ENCODE measurements at places on chromosomes 2 and 18.

GRCh38 chr2:241949736-241950412 lies 80.3 kb downstream of the RTP5 start:
- DNase-seq, result no peak

DNA sequence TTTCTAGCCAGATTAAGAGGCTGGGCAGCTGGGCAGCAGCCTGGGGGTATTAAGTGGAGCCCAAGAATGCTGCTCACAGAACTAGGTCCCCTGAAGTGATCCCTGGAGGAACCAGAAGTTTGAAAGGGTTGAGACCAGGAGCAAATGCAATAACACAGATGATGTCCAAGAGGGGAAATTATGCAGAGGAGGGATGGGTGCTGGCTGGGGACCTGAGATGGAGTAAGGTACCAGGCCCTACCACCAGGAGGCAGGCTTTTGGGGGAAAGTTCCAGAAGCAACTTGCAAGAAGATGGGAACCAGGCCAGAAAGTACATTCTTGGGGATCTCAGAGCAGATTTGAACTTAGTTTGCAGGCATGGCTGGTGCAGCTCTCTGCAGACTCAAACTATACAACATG lies 175.1 kb downstream of the NCK2 start:
- DNase-seq, result no peak

DNA sequence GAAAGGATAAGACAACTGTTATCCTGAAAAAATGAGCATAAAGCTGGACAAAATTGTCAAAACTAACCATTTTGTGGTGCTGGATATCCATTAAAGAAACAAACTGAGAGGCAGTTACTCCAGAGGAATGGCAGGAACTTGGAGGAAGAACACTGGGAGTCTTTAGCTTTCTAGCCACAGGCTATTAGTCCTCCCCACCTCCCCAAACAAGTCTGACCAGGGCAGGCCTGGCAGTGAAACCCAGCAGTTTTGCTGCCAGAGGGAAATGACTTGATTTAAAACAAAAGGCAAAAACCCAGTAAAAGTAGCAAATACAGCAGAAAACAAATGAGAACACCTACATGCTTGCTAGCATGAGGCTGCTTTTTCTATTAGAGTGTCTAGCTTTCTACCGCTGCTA lies 34.9 kb downstream of the OSBPL1A start:
- no peak for DNase-seq

GRCh38 chr18:1304392-1304992 lies 399.8 kb downstream of the ADCYAP1 start:
- DNase-seq, result no peak

DNA sequence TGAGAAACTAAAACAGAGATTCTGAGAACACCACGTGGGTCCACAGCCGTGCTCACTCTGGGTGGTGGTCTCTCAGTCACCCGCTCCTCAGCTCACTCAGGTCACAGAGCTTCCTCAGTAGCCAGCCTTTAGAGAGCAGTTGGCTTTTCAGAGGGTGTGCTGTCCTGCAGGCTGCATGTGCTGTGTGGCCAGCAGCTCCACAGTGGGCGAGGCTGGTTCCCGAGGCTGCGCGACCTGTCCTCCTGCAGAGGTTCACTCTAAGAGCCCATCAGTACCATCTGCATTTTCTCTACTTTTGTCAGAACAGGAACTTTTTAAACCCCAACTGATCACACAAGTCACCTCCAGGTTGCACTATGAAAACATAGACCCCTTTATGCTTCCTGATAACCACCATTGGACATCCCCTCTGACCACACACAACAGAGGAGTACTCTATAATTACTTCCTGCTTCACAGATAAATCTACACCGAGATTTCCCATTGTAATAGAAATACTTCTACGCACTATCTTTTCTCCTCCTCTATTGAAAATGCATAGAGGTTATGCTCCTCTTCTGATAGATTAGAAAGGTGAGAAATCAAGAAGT lies 93.1 kb downstream of the GYPC start:
- no peak for DNase-seq

- no peak for DNase-seq
Measured at GRCh38 chr2:149218497-149218896, 111.9 kb upstream of the LYPD6 start.

DNA sequence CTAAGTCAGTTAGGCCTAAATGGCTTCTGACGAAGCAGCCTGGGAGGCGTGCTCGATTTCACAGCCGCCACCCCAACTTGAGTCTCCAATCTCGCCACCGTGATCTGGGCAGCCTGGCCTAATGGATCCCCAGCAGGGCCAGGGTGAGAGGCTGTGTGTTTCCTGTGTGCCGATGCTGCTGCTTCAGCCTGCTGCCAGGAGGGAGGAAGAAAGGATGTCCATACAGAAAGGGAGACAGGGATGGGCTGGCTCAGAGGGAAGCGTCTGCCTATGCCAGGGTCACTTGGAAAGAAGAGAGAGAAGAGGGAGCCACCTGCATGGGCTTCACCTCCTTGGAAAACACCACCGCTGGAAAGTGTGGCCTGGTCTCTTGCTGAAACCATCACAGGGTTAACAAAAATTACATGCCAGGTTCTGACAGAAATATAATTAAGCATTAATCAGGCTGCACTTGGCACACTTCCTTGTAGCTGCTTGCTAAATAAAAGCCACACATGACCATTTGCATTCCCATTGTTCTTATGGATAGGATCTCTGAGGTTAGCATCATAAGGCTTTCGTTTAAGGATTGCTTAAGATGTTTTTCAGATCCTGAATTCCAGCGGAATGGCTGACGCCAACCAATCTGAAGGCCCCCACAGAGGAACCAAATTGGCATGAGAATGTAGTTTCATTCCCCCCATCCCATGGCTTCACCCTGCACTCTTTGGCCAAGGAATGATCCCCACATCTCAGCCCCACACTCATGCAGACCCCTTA lies 108.8 kb upstream of the SLC1A4 start:
- no peak for DNase-seq

- DNase-seq, result no peak
Measured at GRCh38 chr2:38322224-38322914, 54.7 kb downstream of the ATL2 start.

GRCh38 chr2:222362336-222362735 lies 62.0 kb upstream of the SGPP2 start:
- no peak for DNase-seq

DNA sequence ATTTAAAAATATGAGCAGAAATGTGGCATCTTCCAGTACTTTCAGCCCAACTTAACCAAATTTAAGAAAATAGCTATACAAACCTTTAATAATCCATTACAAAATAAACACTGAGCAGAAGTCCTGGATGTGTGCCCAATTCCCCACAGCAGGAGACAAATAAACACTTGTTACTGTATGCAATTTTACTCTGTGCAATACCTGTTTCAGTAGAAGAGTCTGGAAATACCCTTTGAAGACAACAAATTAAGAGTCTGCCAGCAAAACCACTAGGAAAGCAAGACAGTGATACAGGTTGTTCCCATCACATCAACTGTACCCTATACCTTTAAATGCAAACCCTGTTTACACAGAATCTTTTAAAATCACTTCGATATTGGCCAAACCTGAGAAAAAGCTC lies 41.4 kb upstream of the RNU4ATAC start:
- no peak for DNase-seq

DNA sequence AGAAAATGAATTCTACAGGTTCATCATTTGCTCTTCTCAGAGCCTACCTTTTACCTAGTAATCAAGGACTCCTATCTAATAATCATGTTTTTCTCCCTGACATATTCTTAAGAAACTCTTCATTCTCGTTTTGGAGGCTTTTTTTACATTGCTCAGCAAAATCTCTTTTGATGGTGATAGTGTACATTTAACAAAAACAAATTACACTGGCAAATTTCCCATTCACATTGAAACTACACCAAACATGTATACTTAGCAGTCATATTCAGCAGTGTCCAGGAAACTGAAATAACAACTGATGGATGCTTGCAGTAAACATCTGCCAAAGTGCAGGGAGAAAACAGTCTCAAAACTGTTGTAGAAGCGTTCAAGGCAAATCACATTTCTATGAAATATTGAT lies 4.4 kb upstream of the VIT start:
- no peak for DNase-seq

GRCh38 chr2:167862782-167863181 lies 384.6 kb downstream of the STK39 start:
- no peak for DNase-seq

GRCh38 chr2:46563186-46563585 lies 83.8 kb downstream of the TMEM247 start:
- DNase-seq, result no peak

GRCh38 chr2:109655287-109655686 lies 41.1 kb downstream of the SOWAHC start:
- DNase-seq, result no peak

- no peak for DNase-seq
Measured at GRCh38 chr2:6358546-6358945, 507.2 kb downstream of the CMPK2 start.

DNA sequence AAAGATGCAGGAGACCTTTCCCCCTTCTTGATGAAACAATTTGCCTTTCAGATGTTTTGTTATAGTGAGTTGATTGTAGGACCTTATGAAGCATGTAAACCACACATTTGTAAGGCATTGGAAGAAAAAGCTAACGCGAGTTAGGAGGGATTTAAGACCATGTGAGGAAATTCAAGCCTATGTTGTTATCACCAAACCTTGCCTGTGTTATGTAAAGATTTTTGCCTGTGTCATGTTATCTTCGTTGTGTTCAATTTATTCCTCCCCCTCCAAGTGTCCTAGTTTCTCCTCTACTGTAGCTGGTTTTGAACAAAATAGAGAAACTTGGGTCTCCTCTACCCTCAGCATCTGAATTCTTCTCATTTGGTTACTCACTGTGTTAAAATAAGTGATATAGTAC lies 173.0 kb downstream of the NEDD4L start:
- no peak for DNase-seq

- no peak for DNase-seq
Measured at GRCh38 chr18:76953583-76954233, 131.4 kb downstream of the ZNF236 start.

DNA sequence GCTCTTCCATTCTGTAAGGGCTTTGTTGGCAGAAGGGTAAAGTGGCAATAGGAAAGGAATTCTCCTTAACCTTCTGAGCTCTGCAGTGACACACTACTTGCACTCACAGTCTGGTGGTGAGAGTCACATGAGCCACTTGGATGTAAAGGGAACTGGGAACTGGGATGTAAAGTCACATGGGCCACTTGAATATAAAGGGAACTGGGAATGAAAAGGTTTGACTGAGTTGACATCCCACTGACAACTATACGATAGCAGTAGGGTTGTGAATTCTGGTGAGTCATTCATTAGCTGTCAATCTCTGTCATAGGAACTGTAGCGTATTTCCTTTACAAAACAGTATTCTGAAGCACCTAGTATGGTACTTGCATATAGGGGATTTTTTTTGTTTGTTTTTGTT lies 5.5 kb downstream of the RPE start:
- no peak for DNase-seq

- no peak for DNase-seq
Measured at GRCh38 chr2:140759426-140760156, 1371.2 kb downstream of the LRP1B start.

GRCh38 chr2:239216614-239217273 lies 184.1 kb downstream of the HDAC4 start:
- DNase-seq, result no peak

- DNase-seq, result no peak
Measured at GRCh38 chr2:110853516-110853915, 121.1 kb downstream of the ACOXL start.

- DNase-seq, result no peak
Measured at GRCh38 chr2:113703386-113704299, 52.8 kb downstream of the SLC35F5 start.

DNA sequence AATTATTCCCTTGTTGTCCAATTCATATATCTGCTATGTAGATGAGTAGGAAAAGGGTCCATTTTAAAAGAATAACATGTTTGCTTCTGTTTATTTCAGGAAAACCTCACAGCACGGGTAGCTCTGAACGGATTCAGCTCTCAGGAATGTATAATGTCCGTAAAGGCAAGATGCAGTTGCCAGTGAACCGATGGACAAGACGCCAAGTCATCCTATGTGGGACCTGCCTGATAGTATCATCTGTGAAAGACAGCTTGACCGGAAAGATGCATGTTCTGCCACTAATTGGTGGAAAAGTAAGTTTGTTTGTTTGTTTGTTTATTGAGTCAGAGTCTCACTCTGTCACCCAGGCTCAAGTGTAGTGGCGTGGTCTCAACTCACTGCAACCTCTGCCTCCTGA lies 114.6 kb downstream of the PHLPP1 start:
- no peak for DNase-seq

DNA sequence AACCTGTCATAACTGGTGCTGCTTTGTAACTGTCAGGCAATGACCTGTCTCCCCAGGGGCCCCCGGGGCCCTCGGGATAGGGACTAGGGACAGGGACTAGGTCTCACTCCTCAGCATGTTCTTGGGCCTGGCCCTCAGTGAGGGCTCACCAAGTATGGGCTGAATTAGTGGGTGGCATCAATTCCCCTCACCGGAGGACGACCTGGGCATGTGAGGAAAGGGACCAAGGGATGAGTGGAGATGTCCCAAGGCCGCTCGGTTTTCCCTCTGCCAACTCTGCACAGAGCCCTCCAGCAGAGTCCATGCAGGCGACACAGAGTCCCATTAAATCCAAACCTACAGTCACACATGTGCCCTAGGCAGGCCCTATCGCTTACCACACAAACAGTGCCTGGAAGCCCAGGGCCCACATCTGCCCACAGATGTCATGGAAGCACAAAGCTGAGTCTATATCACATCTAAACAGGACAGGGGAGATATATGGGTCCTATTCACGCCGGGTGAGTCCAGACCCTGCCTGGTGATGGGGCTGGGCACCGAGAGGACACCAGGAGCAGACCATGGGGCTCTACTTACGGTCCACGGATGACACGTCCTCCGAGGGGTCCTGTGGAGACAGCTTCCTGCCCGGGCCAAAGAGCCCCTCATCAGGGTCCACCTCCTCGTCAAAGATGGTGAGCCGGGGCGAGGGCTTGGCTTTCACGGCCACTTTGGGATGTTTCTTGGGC lies 26.6 kb downstream of the HS1BP3 start:
- DNase-seq, result no peak

- DNase-seq, result no peak
Measured at GRCh38 chr2:158845859-158846258, 50.7 kb downstream of the DAPL1 start.

- no peak for DNase-seq
Measured at GRCh38 chr18:12005538-12006487, 24.5 kb downstream of the IMPA2 start.

GRCh38 chr2:33316328-33316727 lies 160.1 kb upstream of the RASGRP3 start:
- no peak for DNase-seq

DNA sequence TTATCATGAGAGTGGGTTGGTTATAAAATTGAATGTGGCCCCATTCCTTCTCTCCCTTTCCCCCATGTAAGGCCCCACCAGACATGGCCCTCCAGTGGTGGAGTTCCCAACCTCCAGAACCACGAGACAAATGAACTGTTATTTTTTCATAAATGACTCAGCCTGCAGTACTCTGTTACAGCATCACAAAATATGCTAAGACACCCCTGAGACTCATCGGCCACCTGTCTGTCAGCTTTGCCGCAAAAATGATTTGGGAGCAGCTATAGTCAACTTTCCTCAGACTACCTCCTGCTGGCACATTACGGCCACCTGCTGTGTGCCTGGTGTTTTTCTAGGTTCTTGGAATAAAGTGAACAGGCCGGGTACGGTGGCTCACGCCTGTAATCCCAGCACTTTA lies 21.4 kb upstream of the C1QL2 start:
- no peak for DNase-seq

- no peak for DNase-seq
Measured at GRCh38 chr2:134679294-134679693, 39.5 kb downstream of the TMEM163 start.

- DNase-seq, result no peak
Measured at GRCh38 chr18:5058768-5059695, 138.0 kb downstream of the AKAIN1 start.

- no peak for DNase-seq
Measured at GRCh38 chr18:23631746-23632145, 31.0 kb downstream of the ANKRD29 start.

- DNase-seq, result no peak
Measured at GRCh38 chr2:232641153-232641848, 7.9 kb downstream of the EFHD1 start.

Data from hypothalamus (tissue), 51 donors.